ENCODE measurements at places on chromosomes 16 and 17.

GRCh38 chr16:67246756-67247191, 507 bp downstream of the FHOD1 start:
- DNase-seq, result no peak

- DNase-seq, result no peak
Measured at GRCh38 chr16:50657241-50657640, 23.9 kb downstream of the SNX20 start.

DNA sequence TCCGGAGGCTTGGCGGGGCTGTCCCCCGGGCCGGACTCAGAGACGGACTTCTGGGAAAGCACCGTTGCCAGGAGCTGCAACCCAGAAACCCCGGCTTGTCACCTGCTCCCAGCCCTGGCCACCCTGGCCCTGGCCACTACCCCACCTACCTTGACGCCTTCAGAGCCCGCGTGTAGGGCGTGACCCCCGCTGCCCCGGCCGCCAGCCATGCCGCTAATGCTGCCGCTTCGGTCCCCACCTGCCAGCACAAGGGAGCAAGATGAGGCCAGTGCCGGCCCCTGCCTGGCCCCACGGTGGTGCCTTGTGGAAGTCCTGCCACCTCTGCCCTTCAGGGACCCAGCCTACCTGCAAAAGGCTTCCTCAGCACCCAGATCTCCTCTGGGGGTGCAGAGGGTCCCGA, 11.4 kb downstream of the CASKIN1 start:
- DNase-seq, result no peak

DNA sequence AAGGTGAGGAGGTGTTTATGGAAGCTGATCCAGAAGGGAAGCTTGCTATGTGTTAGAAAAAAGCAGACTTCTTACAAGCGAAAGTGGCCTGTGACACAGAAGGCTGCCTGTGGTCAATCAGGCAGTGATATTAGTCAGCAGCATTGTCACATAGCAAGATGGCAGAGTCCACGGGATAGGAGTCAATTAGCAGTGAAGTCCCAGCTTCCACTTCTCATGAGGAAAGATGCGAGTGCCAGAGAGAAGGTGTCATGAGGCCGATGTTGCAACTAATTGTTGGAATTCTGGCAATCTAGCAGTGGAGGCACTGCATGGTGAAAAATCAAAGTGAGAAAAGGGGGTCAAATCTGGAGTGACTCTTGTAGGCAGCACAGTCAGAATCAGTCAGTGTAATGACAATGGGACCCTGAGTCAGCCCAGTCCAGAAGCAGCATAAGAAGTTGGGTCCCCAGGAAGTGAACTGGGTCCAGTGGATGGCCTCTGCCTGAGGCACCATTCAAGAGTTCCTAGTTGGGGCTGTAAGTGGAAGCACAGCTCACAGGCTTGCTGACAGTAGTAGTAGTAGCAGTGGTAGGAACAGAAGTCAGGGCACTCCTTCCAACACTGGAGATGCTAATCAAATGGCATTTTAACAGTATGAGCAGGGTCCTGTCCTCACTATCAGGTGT, 85.1 kb downstream of the TNFRSF13B start:
- no peak for DNase-seq

DNA sequence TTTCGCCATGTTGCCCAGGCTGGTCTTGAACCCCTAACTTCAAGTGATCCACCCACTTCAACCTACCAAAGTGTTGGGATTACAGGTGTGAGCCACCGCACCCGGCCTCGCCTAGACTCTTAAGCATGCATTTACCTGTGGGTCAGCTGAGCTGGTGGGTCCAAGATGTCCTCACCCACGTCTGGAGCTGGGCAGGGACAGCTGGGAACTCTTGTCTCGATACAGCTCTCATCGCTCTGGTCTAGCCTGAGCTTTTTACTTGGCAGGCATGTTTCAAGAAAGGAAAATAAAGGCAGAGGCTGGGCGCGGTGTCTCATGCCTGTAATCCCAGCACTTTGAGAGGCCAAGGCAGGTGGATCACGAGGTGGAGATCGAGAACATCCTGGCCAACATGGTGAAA, 56.9 kb upstream of the PHOSPHO1 start:
- DNase-seq, result no peak

- no peak for DNase-seq
Measured at GRCh38 chr16:29646947-29647346, 16.1 kb upstream of the SPN start.

DNA sequence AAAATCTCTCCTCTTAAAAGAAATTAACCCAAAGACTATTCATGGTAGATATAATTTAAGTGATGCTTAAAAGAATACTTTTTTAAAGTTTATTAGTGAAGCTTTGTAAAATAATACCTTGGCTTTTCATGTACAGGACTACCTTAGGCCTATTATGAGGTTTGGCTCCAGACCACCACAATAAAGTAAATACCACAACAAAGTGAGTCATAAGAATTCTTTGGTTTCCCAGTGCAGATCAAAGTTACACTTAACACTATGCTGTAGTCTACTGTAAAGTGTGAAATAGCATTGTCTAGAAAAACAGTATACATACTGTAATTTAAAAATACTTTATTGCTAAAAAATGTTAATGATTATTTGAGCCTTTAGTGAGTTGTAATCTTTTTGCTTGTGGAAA, 31.7 kb downstream of the CLTC start:
- no peak for DNase-seq

GRCh38 chr16:66342294-66342900, 24.1 kb upstream of the CDH5 start:
- DNase-seq, result no peak
